ENCODE measurements at places on chromosomes 3 and 15.

- no peak for DNase-seq
Measured at GRCh38 chr15:63517202-63517601, 12.8 kb downstream of the USP3 start.

DNA sequence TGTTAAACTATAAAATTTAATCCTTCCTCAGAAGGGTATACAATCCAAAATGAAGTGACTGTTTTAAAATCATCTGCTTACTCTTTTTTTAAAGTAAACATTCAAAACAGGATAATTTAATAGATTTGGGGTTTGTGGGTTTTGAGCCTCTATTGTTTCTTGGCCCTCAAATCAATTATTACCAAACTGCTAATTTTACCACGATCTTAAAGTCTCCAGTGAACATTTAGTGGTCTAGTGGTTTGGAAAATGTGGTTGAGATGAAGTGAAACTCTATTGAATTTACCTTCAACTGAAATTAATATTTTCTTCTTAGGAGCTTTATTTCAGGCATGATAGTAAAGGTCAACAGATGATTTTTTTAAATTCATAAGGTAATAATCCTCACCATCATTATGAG lies 11.2 kb upstream of the ATP11B start:
- no peak for DNase-seq

DNA sequence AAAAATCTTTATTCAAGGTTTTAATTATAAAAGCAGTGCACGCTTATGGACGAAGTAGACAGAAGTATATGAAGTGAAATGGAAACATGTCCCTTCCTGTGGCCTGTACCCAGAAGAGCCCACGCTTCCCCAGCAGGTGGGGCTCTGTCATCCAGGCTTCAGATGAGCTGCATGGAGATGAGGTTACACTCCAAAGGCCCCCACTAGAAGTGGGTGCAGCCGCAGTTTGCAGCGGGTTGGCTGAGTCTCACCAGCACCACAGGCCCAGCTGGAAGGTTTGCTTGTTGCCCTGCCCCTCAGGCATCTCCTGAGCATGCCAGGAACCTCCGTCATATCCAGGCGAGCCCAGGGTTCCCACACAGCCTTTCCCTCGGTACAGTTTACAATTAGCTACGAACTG lies 33.1 kb downstream of the PRR20G start:
- DNase-seq = no peak

DNA sequence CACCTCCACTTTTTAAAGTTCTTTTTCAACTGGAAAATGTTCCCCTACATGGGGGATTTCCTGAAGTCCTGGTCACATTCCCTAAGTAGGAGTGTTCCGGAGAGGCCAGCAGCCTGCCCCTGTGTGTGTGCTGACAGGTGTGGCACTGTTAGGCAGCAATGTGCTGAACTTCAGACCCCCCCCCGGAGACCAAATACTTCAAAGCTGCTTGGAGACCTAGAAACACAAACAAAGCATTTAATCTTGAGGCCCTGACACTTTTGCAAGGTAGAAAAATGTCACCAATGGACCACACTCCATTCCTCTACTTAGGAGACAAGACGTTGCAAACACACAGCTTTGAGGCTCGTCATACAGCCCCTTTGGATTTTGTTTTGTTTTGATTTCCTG lies 259.6 kb upstream of the CTNNB1 start:
- DNase-seq = no peak

- no peak for DNase-seq
Measured at GRCh38 chr3:61724801-61725200, 163.4 kb downstream of the PTPRG start.

DNA sequence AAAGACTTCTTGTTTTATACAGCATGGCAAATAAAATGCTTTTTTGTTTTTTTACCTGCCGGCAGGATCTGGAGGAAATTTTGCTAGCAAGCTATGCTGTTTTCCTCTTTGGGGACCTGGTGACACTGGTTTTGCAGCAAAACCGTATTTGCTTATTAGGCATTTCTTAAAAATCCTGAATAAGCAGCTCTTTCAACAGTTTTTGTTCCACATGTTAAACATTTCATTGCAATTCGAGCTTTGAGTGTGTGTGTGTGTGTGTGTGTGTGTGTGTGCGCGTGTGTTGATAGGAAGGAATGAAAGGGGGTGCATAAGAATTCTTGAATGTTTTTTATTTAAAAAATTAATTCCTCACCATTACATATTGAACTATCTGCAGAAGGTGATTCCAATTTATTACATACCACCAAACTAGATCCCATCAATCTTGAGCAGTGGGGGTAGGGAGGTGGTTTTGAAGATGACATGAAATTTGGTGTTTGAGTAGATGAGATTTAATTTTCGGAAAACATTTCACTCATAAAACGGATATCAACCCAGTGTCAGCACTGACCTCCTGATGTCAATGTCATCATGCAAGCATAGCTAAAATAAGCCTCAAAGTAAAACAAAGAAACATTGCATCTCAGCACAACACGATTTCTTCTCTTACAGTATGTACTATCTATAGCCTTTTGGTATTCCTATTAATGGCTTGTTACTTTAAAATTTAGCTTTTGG lies 17.3 kb downstream of the ZBTB38 start:
- DNase-seq = peak; percentile 57

DNA sequence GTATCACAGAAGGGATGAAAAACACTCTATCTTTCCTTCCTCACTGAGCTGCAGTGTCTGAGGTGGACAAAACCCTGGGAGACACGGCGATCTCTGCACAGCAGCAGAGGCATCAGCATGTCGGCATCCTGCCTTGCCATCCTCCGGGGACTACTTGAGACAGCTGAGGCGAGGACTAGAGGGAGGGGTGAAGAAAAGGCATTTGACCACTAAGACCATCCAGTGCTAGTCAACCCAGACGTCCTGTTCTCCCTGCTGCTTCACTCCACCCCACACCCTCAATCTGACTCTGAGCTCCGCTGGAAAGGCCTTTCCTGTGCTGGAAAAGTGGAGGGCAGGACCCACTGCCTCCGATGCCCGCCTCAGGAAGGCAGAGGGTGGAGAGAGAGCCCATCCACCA lies 67.3 kb downstream of the VGLL4 start:
- peak; percentile 46 for DNase-seq

DNA sequence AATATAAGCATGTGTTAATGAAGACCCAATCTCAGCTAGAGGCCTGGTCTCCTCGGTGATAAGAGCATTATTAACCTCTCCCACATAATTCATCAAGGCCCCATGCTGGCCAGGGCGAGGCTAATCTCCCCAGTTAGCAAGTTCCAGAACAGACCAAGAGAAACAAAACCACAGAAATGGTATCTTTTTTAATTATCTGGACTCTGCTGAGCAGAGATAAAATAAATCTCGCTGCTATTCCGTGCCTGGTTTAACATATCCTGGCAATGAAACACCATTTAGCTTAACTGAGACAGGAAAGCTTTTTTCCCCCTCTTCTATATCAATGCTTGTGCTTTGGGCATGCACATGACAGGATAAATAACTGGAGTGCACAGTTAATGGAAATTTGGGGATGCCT lies 72.5 kb upstream of the ARHGEF3 start:
- no peak for DNase-seq

- DNase-seq = no peak
Measured at GRCh38 chr3:42421818-42422796, 11.7 kb upstream of the LYZL4 start.

DNA sequence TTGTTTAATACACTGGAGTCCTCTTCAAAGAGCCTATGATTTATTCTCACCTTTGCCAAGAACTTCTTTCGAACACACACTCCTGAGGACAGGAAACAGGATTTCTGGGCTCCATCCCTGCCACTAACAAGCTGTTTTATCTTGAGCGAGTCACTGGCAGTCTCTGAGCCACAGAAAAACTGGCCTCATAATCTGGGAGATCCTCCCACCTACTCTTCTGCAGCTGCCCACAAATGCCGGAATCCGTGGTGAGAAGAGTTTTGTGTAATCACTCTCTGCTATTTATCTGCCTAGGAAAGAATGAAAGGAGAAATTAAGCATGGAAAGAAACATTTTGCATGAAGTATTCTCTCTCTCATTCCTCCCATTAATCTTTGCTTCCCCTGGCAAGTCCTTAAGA lies 172.0 kb upstream of the TRIM42 start:
- DNase-seq = no peak

DNA sequence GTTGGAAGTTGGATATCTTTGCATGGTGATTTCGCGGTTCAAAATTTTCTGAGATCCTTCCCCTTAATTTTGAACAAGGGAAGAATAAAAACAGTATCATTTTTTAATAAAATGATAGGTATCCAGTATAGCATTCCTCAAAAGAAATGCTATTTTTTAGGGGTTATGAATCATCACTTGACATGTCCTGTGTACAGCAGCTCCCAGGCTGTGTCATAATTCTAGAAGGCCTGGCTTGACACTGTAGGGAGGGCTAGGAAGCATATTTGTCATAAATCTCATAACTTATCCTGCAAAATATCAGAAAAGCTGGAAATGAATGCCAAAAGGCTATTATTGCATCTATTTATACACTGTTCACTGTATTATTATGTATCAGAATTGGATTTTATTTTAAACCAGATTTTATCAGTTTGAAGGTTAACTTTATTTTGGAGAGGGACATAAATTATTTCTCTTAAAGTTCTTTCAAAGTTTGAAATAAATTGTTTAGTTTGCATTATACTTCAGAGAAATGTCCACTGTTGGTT lies 539.1 kb upstream of the ROBO2 start:
- DNase-seq = peak; percentile 60

GRCh38 chr15:86076468-86076867 lies 3.2 kb upstream of the AGBL1 start:
- no peak for DNase-seq

GRCh38 chr15:34318277-34319079 lies 19.1 kb downstream of the SLC12A6 start:
- peak; percentile 68 for DNase-seq

- DNase-seq = no peak
Measured at GRCh38 chr3:168362661-168363247, 267.0 kb upstream of the GOLIM4 start.

DNA sequence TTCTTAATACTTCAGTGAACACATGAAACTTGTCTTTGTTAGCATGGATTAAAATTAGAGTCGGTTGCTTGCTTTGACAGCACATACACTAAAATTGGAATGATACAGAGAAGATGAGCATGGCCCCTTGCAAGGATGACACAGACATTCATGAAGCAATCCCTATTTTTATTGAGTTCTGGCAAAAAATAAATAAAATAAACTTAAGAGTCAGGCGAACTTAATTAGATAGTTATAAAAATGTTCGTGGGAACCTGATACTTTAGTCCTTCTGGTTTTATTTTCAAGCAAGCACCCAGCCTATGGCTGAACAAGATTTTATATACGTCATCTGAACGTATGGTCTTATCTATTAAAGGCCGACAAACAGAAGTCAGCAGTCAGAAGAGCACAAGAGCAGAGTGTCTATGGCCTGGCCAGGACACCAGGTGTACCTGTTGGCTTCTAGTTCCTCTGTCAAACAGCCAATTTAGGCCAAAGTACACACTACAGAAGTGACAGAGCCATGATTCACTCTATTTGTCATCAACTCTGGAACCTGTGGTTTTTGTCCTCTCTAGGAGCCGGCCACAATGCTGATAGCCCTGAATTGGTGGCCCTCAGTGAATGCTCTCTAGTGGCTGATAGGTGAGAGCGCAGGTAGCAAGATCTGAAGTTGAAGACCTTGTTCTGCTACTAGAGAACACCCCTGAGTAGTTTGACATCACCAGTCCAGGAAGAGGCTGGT lies 64.3 kb downstream of the LEO1 start:
- peak; percentile 19 for DNase-seq

DNA sequence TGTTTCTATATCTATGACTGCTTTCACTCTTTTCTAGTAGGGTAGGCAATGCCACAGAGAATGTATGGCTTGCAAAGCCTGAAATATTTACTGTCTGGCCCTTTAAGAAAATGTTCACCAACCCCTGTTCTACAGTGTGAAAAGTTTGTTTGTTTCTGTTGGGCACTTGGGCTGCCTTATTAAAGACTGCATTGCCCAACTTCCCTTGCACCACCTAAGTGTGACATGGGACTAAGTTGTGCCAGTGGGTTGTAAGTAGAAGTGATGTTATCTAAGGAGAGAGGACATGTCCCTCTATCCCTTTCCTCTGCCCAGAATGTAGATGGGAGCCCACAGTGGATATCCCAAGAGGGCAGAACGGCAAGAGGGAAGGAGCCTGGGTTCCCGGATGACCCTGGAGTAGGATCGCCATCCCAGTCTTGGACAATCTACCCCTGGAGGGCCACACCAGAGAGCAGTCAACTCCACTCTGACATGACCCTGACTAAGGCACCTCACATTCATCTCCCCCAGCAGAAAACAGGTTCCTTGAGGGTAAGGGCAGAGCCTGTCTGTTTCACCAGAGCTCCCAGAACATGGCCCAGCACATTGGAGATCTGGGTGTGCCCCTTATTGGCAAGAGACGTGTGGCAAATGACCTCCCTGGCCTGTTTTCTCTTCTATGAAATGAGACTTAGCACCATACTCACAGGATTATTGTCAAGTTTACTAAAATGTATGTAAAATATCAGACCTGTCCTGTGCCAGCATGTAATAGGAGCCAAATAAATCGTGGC lies 138.8 kb downstream of the SMAD6 start:
- DNase-seq = no peak

- DNase-seq = peak; percentile 30
Measured at GRCh38 chr15:56523521-56523920, 58.6 kb upstream of the MNS1 start.

DNA sequence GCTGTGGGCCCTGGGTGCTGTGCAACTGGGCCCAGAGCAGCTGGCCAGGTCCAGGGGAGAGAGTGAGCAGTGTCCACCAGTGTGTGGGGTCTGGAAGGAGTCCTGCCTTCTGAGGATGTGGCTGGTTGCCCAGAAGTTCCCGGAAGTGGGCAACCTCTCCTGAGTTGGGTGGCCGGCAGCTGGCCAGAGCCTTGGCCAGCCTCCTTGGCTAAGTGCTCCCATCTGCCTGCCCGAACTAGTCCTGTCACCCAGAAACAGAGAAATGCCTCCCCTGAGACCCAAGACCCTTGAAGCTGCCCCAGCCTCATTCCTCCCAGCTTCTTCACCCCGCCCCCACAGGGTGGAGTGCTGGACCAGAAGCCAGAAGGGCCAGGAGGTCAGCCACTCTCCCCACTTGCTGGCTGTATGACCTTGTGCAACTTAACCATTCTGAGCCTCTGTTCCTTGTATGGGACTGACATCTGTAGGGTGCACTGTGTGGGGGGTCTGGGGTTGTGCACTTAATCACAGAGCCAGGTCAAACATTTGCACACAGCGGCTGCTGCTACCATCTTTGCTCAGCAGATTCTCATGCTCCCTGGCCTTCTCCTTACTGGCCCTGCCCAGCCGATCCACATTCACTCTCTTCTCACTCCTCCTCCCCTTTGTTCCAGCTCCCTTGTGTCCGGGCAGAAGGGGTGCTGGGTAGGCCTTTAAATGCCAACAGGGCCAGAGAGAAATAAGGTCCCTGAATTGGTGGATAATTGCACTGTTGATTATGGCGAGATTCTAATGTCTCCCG lies 7.5 kb upstream of the ALAS1 start:
- DNase-seq = peak; percentile 24

Measured in fibroblast of skin of right biceps (primary cell).